ENCODE measurements at places on chromosomes 6 and 20.

GRCh38 chr6:96889146-96889545, 8.5 kb downstream of the NDUFAF4 start:
- DNase-seq, result no peak

GRCh38 chr6:13565921-13566320, 8.5 kb upstream of the SIRT5 start:
- DNase-seq, result no peak

DNA sequence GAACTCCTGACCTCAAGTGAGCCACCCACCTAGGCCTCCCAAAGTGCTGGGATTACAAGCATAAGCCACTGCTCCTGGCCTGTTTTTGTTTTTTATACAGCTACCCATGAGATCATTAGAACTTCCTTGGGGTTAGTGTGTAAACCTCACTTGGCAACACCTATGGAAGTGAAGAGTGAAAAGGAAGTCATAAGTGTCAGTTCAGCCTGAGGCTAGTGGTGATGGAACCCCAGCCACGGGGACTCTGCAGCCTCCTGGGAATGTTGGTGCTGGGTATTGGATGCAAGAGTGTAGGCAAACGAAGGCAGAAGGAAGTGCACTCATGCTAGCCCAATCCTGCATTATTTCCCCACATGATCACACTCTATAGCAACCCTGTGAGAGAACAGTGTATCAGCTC, 33.6 kb upstream of the FUCA2 start:
- DNase-seq, result no peak

GRCh38 chr6:111361648-111362047, 121.4 kb downstream of the REV3L start:
- peak; percentile 46 for DNase-seq

DNA sequence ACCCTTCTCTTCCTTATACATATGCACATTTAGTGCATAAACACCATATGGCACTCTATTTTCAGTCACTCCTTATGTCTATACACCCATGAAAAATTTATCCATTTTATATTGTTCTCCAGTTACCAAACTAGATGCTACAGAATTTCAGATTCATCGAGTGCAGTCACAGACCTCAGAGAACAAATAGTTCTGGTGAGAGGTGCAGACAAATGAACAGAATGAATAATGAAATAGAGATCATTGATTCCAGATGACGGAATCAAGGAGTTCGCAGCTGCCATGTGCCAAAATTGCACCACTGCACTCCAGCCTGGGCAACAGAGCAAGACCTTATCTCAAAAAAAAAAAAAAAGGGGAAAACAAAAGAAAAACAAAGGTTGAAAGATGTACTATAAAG, 214.8 kb upstream of the CEP162 start:
- DNase-seq, result no peak

GRCh38 chr6:45901767-45902650, 113.7 kb downstream of the CLIC5 start:
- DNase-seq, result no peak

- DNase-seq, result no peak
Measured at GRCh38 chr6:133707456-133707855, 181.5 kb upstream of the TCF21 start.

DNA sequence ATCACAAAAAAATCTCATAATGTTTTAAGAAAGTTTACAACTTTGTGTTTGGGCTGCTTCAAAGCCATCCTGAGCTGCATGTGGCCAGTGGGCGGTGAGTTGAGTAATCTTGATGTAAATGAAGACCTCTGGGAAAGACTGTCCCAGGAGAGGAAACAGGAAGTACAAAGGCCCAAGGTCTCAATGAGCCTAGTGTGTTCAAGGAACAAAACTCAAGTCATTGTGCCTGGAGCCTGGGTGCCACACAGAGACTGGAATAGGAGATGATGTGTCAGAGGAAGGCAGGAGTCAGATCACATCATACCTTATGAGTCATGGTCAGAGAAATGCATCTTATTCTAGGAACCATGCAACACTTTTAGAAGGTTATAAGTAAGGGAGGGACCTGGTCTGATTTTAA, 51.5 kb downstream of the COL19A1 start:
- DNase-seq, result no peak

DNA sequence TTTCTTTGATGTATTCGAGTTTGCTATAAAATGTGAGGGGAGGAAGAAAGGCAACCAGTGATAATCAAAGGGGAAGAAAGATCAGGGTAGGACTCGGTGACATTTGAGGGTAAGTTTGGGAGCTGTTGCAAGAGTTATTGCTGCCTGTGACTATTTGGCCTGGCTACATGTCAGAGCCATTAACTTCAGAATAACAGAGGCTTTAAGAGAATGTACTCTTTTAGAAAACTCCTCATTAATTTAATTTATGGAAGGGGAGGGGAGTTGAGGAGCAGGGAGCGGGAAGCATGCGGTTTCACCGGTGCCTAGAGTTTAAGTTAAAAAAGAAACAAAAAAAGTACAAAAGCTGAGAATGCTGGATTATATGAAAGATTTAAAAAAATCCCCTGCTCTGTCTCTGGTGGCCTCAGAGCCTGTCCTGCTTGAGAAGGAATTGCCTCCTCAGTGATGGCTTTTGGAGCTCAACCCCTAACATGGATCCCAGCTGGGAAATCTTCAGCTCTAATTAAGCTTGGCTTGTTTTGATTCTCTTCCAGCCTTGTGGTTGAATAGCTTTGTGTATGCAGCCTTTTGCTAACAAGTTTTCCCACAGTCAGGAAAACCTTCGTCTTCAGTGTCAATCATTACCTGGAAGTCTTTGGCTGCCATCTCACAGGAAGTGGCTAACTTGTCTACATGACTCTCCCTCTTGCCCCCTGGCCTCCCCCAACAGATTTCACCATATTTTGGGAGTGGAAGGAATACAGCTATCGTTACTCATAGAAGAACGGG, 238.2 kb downstream of the SOX4 start:
- no peak for DNase-seq

GRCh38 chr6:124561635-124562130, 400.6 kb upstream of the RNF217 start:
- no peak for DNase-seq

DNA sequence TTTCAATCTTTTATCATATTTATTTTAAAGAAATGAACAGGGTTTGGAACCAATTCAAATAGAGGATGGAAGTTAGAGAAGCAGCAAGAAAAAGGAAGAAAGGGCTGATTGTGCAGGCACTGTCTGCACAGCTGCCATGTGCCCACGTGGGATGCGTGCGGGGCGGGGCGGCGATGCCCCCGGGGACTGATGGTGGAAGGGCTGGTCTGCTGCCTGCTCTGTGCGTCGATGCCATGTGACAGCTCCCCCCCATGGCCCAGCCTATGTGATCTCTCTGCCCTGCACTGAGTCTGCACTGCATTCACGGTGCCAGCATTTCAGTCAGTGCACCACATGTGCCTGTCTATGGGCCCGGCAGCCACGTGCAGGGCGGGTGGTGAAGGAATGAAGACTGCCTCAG, 96.4 kb downstream of the IRF4 start:
- no peak for DNase-seq
